Pulmonary artery endothelial cell (primary cell): ENCODE measurements at places on chromosomes 1 and 21.
A peak's percentile ranks its signal among the peaks of the same experiment; 100 is the strongest.

DNA sequence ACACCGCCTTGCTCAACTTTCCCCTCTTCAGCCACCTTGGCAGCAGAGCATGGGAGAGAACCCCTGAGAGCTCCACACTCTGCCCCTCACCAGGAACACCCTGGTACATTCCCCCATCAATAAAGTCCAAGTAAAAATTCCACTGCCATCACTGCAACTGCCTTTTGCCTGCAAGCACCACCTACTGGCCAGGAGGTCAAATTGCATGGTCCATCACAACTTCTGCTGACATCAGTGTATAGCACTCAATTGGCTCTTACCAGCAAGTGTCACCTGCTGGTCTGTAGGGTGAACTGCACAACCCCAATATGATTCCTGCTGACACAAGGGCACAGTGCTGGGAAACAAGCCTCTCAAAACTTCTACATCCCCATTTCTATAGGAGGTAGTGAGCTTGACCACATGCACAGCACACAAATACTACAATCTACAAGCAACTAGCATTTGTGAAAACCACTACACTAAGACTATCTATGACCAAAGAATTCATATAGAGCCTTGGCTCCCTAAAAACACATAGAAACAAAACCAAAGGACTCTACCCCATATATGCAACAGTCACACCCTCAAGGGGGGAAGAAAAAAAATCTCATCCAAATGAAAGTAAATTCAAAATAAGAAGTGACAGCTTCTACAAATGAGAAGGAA is 69.2 kb downstream of the FASLG start:
- no peak for DNase-seq

GRCh38 chr1:154943649-154944400 is 7.3 kb upstream of the PMVK start:
- DNase-seq: no peak

DNA sequence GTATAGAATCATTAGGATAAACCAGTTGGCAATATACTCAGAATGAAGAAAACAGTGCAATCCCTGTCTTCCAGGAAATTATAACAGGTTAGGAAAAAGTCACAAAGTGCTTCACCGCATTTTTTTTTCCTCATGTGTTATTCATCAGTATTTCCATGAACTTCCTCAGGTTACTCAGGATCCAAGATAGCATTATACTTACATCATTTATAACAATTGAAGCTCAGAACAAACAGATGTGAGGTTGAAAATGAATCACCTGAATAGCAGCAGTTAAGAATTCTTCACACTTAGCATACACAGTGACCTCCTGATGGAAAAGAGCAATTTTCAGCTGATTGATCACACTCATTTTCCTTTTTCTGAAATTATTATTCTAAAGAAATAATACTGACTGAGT is 1040.7 kb upstream of the B3GALT2 start:
- no peak for DNase-seq

- DNase-seq: no peak
These were observed 14.0 kb downstream of the AGRN start for GRCh38 chr1:1033731-1034438.

GRCh38 chr1:199102239-199102638 is 463.4 kb downstream of the PTPRC start:
- DNase-seq: no peak

DNA sequence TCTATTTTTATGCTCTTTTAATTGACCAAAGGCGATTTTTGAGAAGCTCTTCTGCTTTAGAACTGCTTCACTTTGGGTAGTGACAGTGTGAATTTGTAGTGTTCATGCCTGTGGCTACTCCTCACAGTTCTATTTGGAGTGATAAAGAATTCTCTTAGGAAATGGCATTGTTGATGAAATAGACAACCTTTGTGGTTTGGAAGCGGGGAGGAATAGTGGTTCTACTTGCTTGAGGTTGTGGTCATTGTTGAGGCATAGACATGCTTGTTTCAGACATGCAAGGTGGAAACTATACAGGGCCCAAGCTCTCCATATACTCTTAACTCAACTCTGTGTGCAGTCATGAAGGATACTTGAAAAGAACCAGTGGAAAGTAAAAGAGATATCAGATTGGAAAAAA is 481.1 kb upstream of the NEGR1 start:
- no peak for DNase-seq

DNA sequence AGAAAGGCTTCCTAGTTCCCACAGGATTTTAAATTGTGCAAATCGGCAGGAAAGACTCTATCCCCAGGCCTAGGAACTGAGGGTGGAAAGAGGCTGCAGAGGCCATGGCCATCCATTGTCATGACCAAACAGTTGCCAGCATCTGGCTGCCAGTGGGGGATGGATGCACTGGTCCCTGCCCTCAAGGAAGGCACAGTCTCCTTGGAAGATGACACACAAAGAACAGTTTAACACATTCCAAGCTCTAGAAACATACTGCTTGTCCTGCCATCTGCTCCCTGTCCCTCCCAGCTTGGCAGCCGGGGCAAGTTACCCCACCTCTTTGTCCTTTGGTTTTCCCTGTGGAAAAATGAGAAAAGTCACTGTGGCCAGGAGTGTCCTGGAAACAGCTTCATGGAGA is 83.2 kb downstream of the BCAR3 start:
- no peak for DNase-seq

DNA sequence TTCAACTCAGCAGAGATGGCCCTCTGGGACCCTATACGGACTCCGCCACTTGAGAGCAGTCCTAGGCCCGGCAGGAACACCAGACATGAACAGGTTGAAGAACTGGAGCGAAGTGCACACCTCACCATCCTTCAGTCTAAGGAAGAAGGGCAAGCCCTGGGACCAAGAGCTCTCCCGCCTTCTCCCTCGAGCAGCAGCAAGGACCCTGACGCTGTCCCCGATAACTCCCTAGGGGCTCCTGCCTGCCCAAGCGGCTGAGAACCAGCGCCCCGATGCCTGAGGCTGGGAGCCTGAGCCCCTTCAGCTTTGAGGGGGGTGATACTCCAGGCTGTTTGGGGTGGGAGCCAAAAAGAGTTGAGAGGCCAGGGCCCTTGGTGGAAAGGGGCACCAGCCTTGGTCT is 10.2 kb downstream of the TMEM81 start:
- DNase-seq: no peak

GRCh38 chr1:245704765-245705164 is 550.0 kb downstream of the KIF26B start:
- DNase-seq: no peak

GRCh38 chr1:61058483-61059245 is 23.7 kb upstream of the NFIA start:
- no peak for DNase-seq

GRCh38 chr1:66160719-66161118 is 368.0 kb downstream of the PDE4B start:
- no peak for DNase-seq

DNA sequence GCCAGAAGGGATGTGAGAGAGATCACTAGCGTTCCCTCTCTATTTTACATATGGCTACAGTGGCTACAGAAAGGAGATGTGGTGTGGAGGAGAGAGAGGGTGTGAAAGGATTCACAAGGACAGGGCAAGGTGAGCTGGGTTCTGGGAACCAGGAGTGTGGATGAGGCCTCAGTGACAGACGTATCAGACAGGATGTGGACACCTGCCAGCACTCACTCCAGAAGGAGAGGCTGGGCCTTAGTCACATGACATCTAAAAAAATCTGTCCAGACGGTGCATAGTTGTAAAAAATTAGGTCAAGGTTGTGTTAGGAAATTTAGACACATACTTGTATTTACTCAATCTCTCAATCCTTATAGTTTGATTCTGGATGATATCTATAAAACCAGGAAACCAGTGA is 10.6 kb downstream of the TRIM67 start:
- DNase-seq: no peak

DNA sequence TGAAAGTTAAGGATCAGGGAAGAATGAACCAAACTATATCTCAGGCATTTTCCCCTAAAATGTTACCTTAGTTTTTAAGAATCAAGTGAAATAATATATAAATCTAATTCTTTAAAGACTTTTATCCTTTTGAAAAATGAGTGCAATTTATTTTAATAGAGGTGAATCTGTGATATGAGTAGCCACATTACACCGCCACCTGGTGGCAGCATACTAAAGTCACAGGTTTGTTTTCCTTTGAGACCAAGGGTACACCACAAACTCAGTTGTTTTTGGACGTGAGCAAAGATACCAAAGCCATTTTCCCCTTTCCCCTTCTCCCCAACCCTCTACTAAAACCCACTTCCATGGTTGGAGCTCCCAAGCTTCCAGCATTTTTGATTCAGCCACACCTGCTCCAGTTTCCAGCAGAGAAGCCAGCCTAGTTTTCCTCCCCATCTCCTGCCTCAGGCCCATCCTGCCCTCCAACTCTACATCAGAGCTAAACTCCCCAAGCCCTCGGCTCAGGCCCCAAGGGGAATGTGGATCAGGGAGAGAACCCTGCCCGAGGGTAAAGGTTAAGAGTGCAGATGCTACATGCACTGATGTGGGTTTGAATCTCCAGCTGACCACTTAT is 22.9 kb upstream of the LDLRAP1 start:
- peak; percentile 19 for DNase-seq

DNA sequence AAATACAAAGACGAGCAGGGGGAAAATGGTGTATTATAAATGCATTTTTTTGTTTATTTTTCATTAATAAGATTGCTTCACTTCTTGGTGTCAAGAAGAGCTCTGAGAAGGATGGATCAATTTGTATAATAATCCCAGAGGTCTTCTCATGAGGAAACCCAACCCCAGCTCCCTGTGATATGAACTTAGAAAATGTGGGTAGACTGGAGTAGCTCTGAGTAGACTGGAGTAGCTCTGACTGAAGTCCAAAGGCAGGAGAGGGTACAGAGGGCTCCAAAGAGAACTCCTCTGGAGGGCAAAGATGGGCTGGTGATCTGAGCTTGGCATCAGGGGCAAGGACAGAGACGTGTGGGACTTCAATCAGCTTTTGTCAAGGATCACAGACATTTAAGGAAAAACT is 21.4 kb downstream of the CDCP2 start:
- no peak for DNase-seq

GRCh38 chr1:243414152-243414494 is 158.3 kb downstream of the SDCCAG8 start:
- no peak for DNase-seq

DNA sequence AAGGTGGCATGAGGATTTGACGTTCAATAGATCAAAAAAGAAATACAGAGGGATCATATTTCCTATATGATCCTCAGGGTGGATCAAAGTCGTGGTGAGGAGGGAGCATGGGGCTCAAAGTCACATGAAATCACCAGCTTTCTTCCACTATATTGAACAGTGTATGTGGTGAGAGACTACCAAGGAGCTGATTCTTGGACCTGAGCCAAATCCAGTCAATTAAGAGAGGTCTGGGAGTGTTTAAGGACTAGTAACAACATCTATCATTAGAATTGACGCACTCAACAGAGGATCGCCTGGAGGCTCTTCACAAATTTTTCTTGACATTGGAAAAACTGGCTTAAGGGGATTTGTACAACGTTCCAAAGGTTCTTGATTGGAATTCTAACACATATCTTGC is 267.7 kb upstream of the PROX1 start:
- DNase-seq: no peak

- DNase-seq: no peak
These were observed 1573.0 kb upstream of the PRMT6 start for GRCh38 chr1:105483436-105483835.

GRCh38 chr1:233140499-233140898 is 155.0 kb downstream of the PCNX2 start:
- no peak for DNase-seq

- DNase-seq: peak; percentile 49
These were observed 213.5 kb downstream of the RPS6KC1 start for GRCh38 chr1:213264531-213264930.

GRCh38 chr1:30810416-30811080 is 53.0 kb upstream of the LAPTM5 start:
- DNase-seq: no peak

DNA sequence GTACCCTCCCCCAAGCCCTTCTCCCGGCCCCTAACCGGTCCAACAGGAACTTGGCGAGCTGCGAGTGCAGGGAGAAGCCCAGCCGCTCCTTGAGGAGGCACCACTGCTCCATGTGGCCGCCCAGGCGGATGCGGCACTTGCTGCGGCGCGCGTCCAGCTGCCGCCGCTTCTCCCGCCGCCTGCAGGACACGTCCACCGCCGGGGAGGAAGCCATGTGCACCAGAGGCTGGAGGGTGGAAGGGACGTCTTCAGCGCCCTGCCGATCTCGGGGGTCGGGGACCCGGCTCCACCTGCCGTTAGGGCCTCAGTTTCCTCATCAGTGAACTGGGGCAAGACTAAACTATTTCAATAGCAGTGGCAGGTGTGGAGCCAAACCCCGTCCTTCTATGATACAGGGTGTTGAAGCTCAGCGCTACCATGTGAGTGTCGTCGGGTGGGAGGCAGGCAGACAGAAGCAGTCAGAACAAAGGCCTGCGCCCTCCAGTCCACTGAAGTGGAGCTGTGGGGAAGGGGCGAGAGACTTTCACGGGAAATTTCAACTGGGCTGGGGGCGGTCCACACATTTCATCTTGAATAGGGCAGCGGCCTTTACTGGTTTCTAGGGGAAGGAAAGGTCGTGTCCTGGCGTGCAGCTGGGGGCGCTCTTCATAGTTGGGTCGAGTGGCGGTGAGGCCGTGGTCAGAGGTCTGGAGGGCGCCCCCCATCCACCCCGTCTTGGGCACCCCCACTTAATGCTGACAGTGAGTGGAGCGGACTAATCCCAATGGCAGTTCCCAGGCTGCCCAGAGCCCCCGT is 592 bp downstream of the ZNF692 start:
- no peak for DNase-seq

- no peak for DNase-seq
These were observed 25.9 kb downstream of the STPG1 start for GRCh38 chr1:24387636-24388175.

- DNase-seq: no peak
These were observed 89.5 kb upstream of the KCTD3 start for GRCh38 chr1:215477632-215478031.

DNA sequence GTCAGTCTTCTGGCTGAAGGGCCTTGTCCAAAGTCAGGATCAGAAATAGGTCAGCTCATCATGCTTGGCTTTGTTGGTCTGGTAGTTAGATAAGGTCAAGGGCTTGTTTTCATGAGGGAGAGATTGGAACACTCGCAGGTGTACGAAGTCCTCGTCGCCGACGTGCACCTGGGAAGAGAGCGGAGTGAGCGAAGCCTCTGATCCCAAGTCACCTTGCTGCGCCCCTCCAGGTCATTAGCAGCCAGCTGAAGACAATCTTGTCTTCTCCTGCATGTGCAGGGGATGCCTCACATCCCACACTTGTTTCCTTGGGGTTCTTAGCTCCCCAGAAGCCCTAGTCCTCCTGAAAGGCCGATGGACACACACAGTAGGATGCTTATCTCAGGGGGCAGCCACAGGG is 1.9 kb downstream of the CSTB start:
- DNase-seq: no peak

- no peak for DNase-seq
These were observed 29.7 kb downstream of the HEYL start for GRCh38 chr1:39609618-39610331.

DNA sequence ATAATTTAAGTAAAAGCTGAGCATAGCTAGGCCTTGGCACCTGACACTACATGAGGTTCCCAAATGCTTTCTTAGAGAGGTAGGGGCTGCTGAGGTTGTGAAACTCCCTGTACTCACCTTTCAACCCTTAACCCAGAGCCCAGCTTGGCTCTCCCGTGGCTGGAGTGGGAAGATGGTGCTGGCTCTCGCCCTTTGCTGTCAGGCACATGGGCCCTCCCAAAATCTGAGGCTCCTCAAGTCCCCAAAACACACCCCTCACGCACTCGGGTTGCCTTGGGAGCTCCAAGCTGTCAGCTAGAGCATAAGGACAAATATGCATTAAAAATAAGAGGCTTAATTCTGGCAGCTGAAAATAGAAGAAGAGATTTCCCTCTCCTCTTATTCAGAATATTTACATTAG is 46.7 kb upstream of the PLPPR4 start:
- DNase-seq: no peak

- no peak for DNase-seq
These were observed 27.7 kb downstream of the RPL5 start for GRCh38 chr1:92859400-92860039.

GRCh38 chr21:23729331-23729730 is 1878.0 kb downstream of the MRPL39 start:
- no peak for DNase-seq
